ENCODE measurements at places on chromosomes 1 and 21.

DNA sequence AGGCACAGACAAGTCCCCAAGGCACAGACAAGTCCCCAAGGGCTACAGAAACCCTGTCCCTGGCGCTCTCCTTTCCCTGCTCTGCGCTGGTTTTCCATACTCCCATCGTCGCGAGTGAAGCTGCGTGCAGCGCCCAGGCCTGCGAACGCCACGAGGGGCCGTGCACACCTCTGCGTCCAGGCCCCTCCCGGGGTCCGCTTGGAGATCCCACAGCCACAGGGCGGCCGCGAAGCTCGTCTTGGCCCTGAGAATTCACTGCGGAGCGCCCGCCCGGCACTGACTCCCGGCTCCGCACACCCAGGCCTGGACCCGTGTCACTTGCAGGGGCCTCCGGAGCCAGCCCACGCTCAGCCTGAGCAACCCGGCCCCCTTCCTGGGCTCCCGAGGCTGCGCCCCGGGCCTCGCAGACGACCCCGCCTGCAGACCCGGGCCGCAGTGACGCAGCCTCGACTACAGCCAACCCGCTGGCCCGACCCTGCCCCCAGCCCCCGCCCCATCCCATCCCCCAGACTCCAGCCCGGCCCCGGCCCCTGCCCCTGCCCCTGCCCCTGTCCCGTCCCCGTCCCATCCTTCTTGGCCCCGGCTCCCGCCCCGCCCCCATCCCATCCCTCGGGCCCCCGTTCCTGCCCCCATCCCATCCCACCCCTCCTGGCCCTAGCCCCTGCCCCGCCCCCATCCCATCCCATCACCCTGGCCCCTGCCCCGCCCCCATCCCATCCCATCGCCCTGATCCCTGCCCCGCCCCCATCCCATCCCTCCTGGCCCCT, 841 bp downstream of the POFUT2 start:
- DNase-seq = peak; percentile 10
- H3K27me3 ChIP-seq = no peaks in the 10 kb centered on the region
- H3K4me1 ChIP-seq = peaks cover 19% of the 10 kb centered on the region
- H3K27ac ChIP-seq = no peak overlapping the region

DNA sequence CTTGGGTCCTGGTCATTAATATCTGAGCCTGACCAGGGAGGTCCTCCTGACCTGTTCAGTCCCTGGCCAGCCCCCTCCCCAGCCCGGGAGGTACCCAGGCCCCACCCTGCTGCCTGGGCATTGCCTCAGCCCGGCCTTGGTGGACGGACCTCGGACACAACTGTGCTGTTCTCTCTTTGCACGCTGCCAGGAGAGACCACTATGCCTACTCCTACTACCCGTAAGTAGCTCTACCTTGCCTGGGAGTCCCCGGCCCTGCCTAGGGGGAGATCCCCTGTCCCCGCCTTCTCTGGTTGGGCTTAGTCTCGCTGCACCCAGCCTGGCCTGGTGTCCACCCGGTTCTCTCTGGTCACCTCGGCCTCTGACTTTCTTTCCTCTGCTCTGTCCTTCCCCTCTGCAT, 53.2 kb downstream of the PTPRU start:
- no peaks in the 10 kb centered on the region for H3K27me3 ChIP-seq
- H3K27ac ChIP-seq = no peak overlapping the region
- no peak for DNase-seq
- H3K36me3 ChIP-seq = no peaks in the 10 kb centered on the region
- H3K4me1 ChIP-seq = no peaks in the 10 kb centered on the region
- H3K4me3 ChIP-seq = no peak overlapping the region

DNA sequence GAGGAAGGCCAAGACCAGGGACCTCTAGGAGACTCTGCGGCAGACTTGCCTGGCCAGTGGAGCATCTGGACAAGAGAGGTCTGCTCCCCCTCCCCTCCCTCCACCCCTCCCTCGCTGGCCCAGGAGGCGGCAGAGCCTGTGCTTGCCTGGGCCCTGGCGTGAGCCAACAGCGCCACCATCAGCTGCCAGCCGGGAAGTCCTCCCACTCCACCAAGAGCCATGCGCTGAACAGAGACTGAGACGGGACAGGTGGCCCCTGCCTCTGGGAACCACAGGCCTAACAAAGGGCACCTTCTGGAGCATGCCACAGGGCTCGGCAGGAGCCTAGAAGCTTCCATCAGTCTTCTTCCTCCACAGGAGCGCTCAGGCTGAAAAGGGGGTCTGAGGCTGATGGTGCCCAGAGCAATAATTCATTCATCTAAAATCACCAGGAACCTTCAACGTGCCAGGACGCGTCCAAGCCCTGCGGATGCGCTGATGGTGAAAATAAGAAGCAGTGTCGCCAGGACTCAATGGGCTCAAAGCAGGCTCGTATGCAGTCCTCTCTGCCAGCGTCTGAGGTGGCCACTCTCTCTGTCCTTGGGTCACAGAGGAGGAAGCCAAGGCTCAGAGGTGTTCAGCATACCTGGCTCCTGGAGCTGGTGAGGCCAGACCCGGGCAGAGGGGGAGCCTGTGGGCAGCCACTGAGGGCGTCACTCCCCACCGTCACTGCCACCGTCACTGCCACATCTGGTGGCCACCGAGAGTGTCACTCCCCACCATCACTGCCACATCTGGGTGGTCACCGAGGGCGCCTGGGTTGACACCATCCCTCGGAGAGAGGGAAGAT, 161.2 kb downstream of the NPHP4 start:
- H3K4me3 ChIP-seq = no peak overlapping the region
- H3K27me3 ChIP-seq = peaks cover 3% of the 10 kb centered on the region
- H3K27ac ChIP-seq = no peak overlapping the region
- no peak for DNase-seq
- no peaks in the 10 kb centered on the region for H3K4me1 ChIP-seq

DNA sequence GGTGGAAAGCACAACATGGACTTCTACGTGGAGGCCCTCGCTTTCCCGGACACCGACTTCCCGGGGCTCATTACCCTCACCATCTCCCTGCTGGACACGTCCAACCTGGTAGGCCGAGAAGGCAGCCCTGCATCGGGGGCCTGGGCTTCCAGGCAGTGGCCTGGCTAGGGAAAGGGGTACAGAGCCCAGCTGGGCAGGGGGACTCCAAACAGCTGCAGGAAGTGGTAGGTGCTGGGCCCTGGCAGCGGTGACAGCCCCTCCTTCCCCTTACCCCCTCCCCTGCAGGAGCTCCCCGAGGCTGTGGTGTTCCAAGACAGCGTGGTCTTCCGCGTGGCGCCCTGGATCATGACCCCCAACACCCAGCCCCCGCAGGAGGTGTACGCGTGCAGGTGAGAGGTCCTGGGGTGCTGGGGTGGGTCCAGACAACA, 30.0 kb upstream of the PADI6 start:
- no peaks in the 10 kb centered on the region for H3K36me3 ChIP-seq
- H3K27ac ChIP-seq = no peak overlapping the region
- no peak overlapping the region for H3K4me3 ChIP-seq
- peaks cover 2% of the 10 kb centered on the region for H3K27me3 ChIP-seq
- no peaks in the 10 kb centered on the region for H3K4me1 ChIP-seq

DNA sequence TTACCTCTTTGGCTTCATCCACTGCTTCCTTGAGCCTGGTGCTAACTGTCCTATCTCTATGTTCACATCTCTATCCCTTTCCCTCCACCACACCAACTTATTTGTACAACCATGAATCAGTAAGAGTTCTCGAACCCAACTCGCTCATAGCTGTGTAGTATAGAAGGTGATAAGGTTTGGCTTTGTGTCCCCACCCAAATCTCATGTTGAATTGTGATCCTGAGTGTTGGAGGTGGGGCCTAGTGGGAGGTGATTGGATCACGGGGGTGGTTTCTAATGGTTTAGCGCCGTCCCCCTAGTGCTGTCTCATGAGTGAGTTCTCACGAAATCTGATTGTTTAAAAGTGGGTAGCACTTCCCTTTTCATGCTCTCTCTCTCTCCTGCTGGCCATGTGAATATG, 235.6 kb upstream of the FMN2 start:
- no peaks in the 10 kb centered on the region for H3K4me1 ChIP-seq
- no peak overlapping the region for H3K4me3 ChIP-seq
- H3K27me3 ChIP-seq = no peaks in the 10 kb centered on the region
- H3K27ac ChIP-seq = no peak overlapping the region

DNA sequence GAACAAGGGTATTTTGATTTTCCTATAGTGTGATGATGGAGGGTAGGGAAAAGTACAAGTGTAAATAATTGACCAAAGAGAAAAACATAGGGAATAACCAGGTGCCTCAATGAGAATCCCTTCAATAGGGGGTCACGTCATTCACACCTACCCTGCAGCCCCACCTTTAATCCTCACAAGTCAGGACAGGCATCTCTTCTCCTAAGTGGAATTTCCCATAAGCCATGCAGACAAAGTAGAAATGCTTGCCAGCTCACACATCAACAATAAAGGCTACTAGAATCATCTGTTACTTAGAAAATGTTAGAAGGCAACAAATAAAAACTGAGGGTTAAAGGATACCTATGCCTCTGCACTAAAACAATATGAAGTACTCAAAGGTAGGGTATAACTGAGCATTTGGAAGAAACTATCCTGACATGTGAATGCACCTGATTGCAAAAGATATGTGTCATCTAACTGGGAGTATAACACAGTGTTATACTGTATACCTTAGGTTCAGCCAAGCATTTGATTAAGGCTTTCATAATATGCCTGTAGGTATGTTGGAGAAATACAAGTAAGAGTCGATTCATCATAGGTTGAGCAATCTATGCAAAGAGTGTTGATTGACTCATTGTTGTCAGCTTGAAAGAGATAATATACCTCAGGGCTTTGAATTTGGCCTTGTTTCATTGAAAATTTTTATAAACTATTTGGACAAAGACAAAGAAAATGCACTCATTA, 32.4 kb upstream of the ATP1A1 start:
- no peaks in the 10 kb centered on the region for H3K27me3 ChIP-seq
- no peak overlapping the region for H3K4me3 ChIP-seq
- no peaks in the 10 kb centered on the region for H3K36me3 ChIP-seq
- no peak for DNase-seq

DNA sequence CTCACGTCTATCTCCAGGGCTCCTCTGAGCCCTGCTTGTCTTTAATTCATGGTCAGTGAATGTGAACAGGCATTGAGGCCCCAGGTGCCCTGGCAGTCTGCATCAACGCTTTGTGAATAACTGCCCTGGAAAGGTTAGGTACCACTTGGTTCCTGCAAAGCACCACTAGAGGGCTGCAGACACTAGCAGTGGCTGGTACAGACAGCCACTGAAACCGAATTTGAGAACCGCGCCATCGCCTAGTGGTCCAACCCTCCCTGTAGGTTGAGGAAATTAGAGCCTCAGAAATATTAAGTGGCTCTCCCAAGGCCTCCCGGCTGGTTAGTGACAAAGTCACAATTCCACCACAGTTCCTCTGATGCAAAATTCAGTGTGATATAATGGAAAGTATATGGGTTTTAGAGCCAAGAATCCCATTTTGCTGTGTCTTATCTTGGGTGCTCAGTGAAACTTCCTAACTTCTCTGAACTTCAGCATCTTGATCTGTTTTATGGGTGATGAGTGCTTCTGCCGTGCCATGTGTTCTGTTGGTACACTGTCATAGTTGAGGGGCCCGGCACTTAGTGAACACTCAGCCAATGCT, 46.2 kb upstream of the BCL9 start:
- no peaks in the 10 kb centered on the region for H3K36me3 ChIP-seq
- H3K27ac ChIP-seq = no peak overlapping the region
- peak; percentile 76 for DNase-seq
- no peaks in the 10 kb centered on the region for H3K27me3 ChIP-seq
- no peaks in the 10 kb centered on the region for H3K4me1 ChIP-seq

GRCh38 chr1:117179471-117179870, 31.3 kb downstream of the VTCN1 start:
- no peaks in the 10 kb centered on the region for H3K27me3 ChIP-seq
- DNase-seq = no peak
- no peaks in the 10 kb centered on the region for H3K36me3 ChIP-seq
- no peaks in the 10 kb centered on the region for H3K4me1 ChIP-seq

DNA sequence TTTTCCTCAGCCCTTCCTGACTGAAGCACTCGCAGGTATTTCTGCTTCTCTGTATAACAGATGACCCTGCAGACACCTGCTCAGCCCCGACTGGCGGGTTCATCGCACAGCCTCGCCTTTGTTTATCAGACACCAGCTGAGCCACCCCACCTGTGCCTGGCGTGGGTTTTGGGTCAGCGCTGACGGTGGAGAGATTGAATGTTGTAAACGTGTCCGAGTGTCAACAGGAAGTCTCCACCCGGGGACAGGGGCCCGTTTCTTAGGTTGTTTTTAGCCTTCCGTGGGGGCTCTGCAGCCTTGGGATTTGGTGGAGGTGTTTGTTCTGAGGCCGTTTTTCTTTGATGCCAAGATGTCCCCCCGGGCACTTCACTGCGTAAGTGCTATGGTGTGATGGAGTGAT, 60.1 kb downstream of the COL18A1 start:
- H3K4me1 ChIP-seq = peaks cover 1% of the 10 kb centered on the region
- no peak overlapping the region for H3K27ac ChIP-seq

DNA sequence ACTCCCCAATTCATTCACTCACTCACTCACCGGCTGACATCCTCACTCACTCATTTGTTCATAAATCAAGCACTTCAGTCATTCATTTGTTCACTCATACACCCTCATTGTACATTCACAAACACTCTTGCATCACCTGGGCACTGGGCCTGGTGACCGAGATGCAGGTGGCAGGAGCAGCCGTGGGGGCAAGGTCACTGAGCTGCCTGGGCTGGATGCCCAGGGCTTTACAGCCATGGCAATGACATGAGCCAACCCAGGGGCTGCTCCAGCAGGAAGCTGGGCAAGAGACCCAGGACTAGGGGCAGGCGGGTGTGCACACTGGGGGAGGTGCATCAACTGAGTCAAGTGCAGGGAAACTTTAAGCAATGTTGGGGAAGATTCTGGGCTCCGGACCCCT, 113.6 kb upstream of the IGSF21 start:
- no peak overlapping the region for H3K27ac ChIP-seq
- no peak overlapping the region for H3K4me3 ChIP-seq
- DNase-seq = no peak
- no peaks in the 10 kb centered on the region for H3K4me1 ChIP-seq

- H3K36me3 ChIP-seq = no peaks in the 10 kb centered on the region
- no peak overlapping the region for H3K4me3 ChIP-seq
- no peaks in the 10 kb centered on the region for H3K4me1 ChIP-seq
- no peak overlapping the region for H3K27ac ChIP-seq
- H3K27me3 ChIP-seq = no peaks in the 10 kb centered on the region
- no peak for DNase-seq
Observed at GRCh38 chr1:96473791-96474434, 247.7 kb upstream of the PTBP2 start.

- H3K4me1 ChIP-seq = no peaks in the 10 kb centered on the region
- no peaks in the 10 kb centered on the region for H3K27me3 ChIP-seq
- peaks cover 2% of the 10 kb centered on the region for H3K36me3 ChIP-seq
- H3K4me3 ChIP-seq = no peak overlapping the region
Observed at GRCh38 chr1:6338695-6339094, 54.9 kb downstream of the ACOT7 start.

DNA sequence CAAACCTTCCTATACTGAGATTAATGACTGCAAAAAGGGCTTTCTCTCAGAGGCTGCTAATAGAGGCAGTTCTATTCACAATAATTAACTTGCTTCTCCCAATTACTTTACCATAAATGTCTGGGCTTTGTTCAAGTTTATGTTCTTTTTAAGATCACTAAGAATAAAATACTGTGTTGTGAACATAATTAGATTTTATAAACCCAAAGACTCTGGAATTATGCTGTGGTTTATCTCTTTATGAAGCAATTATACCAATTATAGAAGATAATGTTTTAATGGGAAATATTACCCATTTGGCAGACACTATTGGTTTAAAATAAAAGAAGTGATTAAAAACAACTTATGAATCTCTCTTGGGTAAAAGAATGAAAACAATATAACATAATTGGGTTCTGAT, 43.5 kb upstream of the IL12RB2 start:
- no peak overlapping the region for H3K4me3 ChIP-seq
- H3K27me3 ChIP-seq = no peaks in the 10 kb centered on the region
- no peak for DNase-seq

GRCh38 chr1:212415107-212415841, 588 bp upstream of the PACC1 start:
- H3K27me3 ChIP-seq = no peaks in the 10 kb centered on the region
- DNase-seq = no peak
- peaks cover 9% of the 10 kb centered on the region for H3K36me3 ChIP-seq

Measured in activated CD4-positive, alpha-beta memory T cell treated with anti-CD3 and anti-CD28 coated beads for 36 hours (primary cell).